ENCODE measurements at places on chromosomes 6 and 20. TPM values are rescaled to one million over a fixed set of nuclear protein-coding genes. Genes with fewer than 3 reads are reported as not detected.

The CYP39A1 gene
- total RNA-seq, result 3.8 TPM

The PDSS2 gene
- 2.3 TPM for total RNA-seq

The ZBP1 gene
- total RNA-seq, result 0.46 TPM

The CHRNA4 gene
- not detected for total RNA-seq

The ULBP1 gene
- total RNA-seq, result not detected

The SYNGAP1 gene
- 12.0 TPM for total RNA-seq

The SSTR4 gene
- not detected for total RNA-seq

The PXMP4 gene
- 10.0 TPM for total RNA-seq

The TP53TG5 gene
- total RNA-seq, result not detected

GRCh38 chr6:2450546-2450945 lies 205.1 kb upstream of the GMDS start:
- DNase-seq, result no peak

DNA sequence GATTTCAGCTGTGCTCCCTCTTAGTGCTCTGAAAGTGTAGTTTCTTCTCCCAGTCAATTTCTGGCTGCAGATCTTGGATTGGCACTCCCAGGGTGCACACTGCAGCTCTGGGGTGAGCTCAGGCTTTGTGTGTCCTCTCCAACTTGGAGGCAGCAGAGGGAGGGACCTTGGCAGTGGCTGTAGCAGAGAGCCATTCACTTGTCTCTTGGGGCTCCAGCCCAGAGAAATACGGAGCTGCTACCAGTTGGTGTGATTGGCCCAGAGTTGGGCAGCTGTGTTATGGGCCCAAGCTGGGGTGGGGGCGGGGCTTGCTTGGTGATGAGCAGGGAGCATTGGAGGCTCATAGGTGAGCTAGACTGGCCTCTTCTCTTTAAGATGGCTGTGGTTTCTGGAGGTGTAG lies 65.9 kb downstream of the KLHL32 start:
- DNase-seq, result no peak

DNA sequence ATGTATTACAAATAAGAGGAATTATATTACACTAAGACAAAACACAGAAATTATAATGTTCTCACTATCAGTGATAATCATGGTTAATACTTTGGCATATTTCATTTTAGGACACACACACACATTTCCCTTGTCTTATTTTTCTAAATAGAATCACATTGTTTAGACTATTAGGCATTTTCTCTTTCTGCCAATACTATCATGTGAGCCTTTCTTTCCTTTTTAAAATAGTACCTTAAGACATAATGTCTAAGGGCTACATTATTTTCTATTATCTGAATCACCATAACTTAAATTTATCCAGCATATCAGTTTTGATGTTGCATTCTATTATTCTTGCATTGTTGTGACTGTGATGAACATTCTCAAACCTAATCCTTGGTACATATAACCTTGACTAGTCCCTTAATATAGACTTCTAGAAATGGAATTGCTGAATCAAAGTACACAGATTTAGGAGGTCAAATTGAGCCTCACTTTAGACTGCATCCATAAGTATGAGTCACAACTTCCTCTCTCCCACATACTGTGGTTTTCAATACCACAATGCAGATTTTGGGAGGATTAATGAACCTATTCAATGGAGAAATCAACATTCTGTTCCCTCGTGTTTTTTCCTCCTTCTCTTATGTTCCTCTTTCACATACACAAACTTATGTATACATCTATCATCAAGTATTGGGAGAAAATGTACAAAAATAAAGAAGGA lies 212.6 kb downstream of the MOXD1 start:
- no peak for DNase-seq

DNA sequence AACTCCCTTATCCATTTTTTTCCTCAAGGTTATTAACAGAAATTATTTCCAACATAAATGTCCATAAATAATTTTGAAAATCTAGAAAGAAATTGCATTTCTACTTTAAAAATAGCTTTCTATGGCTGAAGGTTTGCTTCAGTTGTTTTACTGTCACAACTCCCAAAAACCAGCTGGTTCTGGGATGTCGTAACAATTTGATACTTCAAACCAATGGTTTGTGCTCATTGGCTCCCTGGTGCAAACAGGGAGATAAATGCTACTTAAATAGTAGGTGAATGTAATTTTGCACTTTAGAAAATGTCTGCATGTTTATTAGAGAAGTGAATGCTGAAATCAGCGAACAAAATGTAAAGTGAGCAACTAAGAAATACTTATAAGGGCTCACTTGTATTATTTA lies 31.1 kb downstream of the LAMA2 start:
- DNase-seq, result no peak

DNA sequence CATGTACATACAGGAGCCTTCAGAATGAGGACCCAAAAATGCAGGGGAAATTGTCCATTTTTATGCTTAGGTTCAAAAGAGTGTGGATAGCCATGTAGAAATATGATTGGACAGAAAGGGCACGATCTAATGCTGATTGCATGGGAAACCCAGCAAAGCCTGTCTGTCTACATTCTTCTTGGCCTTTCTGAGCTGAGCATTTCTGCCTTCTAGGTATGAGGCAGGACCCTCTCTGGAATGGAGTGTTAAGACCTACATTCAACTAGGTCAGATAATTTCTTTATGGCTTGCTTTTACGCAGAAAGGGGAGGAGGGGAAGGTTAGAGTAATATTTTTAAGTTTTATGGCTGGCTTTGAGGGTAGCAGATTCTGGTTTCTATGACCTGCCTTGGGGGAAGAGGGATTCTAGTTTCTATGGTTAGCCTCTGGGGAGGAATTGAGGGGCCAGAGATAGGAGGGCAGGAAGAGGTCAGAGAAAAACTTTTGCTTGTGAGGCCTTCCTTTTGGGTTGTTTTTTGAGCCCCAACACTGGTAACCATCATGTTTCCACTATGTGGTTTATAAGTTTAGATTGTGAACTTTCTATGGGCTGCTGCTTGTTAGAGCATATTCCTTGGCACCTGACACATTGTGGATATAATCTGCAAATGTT lies 63.5 kb downstream of the LYRM2 start:
- no peak for DNase-seq

- no peak for DNase-seq
Observed at GRCh38 chr20:34271956-34272355, 30.7 kb downstream of the ASIP start.

- no peak for DNase-seq
Observed at GRCh38 chr20:24531631-24532419, 62.4 kb downstream of the SYNDIG1 start.

DNA sequence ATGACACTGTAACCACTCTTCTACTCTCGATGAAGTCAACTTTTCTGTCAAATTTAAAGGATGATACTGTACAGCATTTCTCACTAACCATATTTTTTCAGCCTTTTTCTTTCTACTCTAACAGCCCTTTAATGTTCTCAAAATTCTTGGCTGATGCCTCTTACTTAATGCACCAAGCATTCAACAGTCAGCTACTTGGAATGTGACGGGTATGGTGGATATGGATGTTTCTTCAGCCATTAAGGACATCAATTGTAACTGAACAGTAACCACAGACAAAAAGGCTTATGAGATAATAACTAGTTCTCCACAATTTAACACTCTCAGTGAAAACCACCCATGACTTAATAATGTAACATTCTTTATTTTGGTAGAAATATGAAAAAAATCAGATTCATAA lies 467.2 kb upstream of the ZNF337 start:
- no peak for DNase-seq

GRCh38 chr6:36639171-36639808 lies 39.2 kb upstream of the CDKN1A start:
- no peak for DNase-seq

GRCh38 chr20:31820228-31820627 lies 1.1 kb downstream of the MYLK2 start:
- no peak for DNase-seq

DNA sequence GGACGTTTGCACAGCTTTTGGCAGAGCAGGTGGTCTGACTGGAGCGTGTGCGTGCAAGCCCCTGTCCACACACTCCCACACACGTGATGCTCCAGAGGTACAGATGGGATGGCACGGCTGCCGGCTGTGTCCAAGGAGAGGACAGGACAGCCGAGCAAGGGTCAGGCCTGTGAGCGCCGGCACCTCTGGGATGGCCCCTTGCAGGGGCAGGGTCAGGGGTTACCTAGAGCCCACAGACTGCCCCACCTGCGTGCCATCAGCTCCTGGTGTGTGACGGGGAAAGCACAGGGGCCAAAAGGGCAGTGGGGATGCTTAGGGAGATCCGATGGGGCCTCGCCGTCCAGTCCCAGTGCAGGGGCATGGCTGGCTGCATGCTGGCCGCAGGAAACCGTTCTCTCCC lies 189.7 kb downstream of the TAF4 start:
- DNase-seq, result no peak

Measured in uterus (tissue), 4 donors.